ENCODE measurements at places on chromosomes 16 and 17. TPM values are rescaled to one million over a fixed set of nuclear protein-coding genes. Genes with fewer than 3 reads are reported as not detected.

Gene CSH2
- total RNA-seq = not detected

Gene DYNLRB2
- total RNA-seq = 0.93 TPM

Gene TBC1D16
- 39.0 TPM for total RNA-seq

Gene SCARF1
- 11.1 TPM for total RNA-seq

Gene HES7
- not detected for total RNA-seq

Gene DERL2
- total RNA-seq = 42.9 TPM

Gene GP2
- total RNA-seq = not detected

Gene CDH13
- 44.4 TPM for total RNA-seq

Measured in camera-type eye (tissue), 1 donor.